CD14-positive monocyte (primary cell): ENCODE measurements at places on chromosomes 6 and 20. TPM values are rescaled to one million over a fixed set of nuclear protein-coding genes. Genes with fewer than 3 reads are reported as not detected.

GSTA4 gene
- 0.18 and 0.36 TPM in 2 replicates for polyA plus RNA-seq

FAXC gene
- not detected in 2 replicates for polyA plus RNA-seq

WFDC10B gene
- not detected for polyA plus RNA-seq

SLC22A7 gene
- polyA plus RNA-seq: not detected in 2 replicates

GRCh38 chr6:168533414-168533813 lies 92.4 kb downstream of the SMOC2 start:
- H3K4me3 ChIP-seq: no peak overlapping the region
- H3K36me3 ChIP-seq: no peaks in the 10 kb centered on the region
- H3K27ac ChIP-seq: no peak overlapping the region
- H3K27me3 ChIP-seq: no peaks in the 10 kb centered on the region
- no peak for DNase-seq

OR2J2 gene
- polyA plus RNA-seq: not detected

DNA sequence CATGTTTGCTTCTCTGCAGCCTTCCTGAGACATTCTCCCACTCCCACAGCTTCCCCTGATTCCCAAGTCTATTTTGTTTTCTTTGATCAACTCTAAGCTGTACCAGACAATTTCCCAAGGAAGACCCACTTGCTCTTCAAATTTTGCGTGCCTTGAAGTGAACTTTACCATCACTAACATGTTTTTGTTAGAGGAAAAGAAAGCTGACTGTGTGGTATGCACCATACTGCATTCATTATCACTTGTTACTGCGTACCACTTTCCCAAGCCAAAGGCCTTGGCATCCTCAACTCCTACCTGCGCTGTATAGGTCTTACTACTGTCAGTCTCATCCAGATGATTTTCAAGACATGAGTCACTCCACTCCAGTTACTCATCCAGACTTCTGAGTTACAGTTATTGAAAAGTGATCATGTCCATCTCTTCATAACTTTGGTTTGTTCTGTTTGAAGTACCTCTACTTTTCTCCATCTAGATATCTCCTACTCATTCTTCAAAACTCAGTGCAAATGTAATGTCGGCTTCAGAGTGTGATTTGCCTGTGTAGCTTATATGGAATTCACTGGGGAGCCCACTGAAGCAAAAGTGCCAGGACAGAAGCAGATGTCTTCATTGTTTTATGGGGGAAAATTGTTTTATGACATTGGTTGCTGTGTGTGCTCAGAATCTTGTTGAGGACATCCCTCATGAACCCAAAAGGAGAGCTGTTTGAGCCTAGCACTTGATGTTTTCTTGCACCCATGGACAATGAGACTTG lies 5.2 kb downstream of the RPS12 start:
- DNase-seq: no peak
- H3K4me3 ChIP-seq: no peak overlapping the region
- H3K4me1 ChIP-seq: peaks cover 16% of the 10 kb centered on the region
- H3K27me3 ChIP-seq: no peaks in the 10 kb centered on the region
- H3K27ac ChIP-seq: no peak overlapping the region
- H3K36me3 ChIP-seq: peaks cover 47% of the 10 kb centered on the region

- no peak overlapping the region for H3K4me3 ChIP-seq
- H3K27ac ChIP-seq: no peak overlapping the region
- no peak for DNase-seq
- no peaks in the 10 kb centered on the region for H3K36me3 ChIP-seq
- H3K27me3 ChIP-seq: no peaks in the 10 kb centered on the region
- H3K4me1 ChIP-seq: no peaks in the 10 kb centered on the region
Observed at GRCh38 chr6:104505838-104506237, 353.9 kb downstream of the HACE1 start.

DNA sequence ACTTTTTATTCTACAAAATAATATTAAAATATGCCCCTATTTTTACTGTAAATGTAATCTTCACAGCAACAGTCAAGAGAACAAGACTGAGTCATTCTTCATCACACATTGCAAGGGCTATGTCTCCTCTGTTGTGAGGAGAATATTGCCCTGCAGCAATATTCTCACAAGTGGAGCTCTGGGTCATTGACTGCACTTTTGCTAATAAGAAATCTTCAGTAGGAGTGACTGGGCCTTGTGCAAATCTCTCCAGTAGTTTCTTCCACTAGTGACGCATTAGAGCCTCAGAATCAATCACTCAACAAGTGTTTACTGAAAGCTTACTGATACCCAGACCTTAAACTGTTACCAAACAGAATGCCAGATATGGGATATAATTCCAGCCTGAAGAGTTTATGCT lies 49.1 kb downstream of the LAMA2 start:
- DNase-seq: no peak
- H3K4me3 ChIP-seq: no peak overlapping the region
- no peak overlapping the region for H3K27ac ChIP-seq
- H3K27me3 ChIP-seq: no peaks in the 10 kb centered on the region
- no peaks in the 10 kb centered on the region for H3K36me3 ChIP-seq

TOX2 gene
- 0.41 and 0.56 TPM in 2 replicates for polyA plus RNA-seq

DNA sequence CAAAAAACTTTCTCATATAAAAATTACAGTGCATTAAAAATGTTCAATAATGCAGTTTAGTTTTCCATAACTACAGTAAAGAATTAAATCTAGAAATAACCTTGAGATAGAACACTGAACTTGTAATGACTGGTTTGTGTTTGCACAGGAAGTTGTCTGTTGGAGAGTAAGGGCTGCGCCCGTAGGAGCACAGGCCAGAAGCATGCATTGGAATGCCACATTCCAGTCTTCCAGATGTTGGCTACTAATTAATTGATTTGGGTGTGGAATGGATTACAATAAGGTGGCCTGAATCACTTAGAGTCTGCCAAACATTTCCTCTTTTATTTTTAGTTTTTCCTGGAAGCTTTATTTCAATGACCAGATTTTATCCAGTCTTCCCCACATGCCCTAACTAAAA lies 582.6 kb upstream of the MMS22L start:
- H3K4me3 ChIP-seq: no peak overlapping the region
- H3K4me1 ChIP-seq: no peaks in the 10 kb centered on the region
- H3K36me3 ChIP-seq: no peaks in the 10 kb centered on the region
- no peaks in the 10 kb centered on the region for H3K27me3 ChIP-seq
- H3K27ac ChIP-seq: no peak overlapping the region
- DNase-seq: no peak

DNA sequence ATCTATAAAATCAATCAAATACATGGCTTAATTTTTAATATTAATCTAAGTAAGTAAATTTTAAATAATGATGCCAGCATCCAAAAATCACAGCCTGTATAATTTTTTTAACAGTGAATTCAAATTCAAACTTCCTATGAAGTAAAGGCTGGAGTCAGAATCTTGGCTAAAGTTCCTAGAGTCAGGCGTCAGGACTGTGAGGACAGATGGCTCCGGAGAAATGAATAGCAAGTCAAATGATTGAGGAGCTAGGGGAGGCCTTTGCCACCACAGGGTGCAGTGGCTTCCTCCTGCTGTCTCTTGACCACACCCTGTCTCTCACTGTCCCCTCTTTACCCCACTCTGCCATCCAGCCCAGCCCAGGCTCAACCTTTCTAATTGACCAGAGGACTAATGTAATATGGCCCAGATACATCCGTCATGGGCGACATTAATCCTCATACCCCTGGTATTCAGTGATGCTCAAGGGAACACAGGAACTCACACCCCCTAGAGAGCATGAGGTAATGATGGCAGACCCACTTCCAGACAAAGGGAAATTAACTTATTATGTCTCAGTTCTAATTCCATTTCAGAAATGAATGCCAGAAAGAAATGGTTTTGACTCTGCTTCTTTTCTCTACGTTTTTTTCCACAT lies 53.4 kb downstream of the OPRM1 start:
- H3K4me1 ChIP-seq: no peaks in the 10 kb centered on the region
- no peak for DNase-seq
- no peaks in the 10 kb centered on the region for H3K27me3 ChIP-seq

DZANK1 gene
- 0.42 and 1.3 TPM in 2 replicates for polyA plus RNA-seq

DNA sequence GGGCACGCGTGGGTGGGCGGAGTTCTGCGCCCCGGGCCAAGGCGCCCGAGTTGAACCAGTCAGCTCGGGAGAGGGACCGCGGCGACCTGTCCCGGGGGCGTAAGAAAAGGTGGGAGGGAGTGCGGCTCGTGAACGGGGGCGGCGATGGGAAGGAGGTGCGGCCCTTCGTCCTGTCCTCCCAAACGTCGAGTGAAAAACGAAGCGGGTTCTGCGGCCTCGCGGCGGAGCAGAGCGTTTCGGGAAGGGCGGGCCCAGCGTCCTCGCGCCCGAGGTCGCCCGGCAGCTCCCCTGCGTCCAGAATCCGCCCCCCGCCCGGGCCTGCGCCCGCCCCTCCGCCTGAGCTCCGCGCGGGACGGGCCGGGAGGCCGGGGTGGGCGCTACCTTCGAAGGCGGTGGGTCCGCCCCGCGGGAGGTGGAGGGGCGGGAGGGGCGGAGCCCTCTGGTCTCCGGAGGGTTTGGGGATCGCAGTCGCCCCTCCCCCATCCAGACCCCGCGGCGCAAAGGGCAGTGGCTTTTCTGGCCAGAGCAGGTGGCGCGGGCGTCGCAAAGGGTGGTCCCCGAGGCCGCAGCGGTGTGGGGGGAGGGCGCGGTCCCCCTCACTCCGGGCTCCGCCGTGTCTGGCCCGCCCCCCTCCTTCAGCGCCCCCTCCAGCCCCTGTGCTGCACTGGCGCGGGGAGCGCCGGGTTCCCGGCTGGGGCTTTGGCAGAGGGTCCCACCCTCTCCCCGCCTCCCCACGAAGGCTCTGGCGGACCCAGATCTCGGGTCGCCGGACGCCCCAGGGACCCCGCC lies 838 bp downstream of the STMN3 start:
- no peak for DNase-seq
- H3K4me3 ChIP-seq: no peak overlapping the region
- no peak overlapping the region for H3K27ac ChIP-seq
- H3K4me1 ChIP-seq: peaks cover 29% of the 10 kb centered on the region

- H3K27me3 ChIP-seq: no peaks in the 10 kb centered on the region
- no peaks in the 10 kb centered on the region for H3K4me1 ChIP-seq
- no peak overlapping the region for H3K27ac ChIP-seq
- H3K36me3 ChIP-seq: no peaks in the 10 kb centered on the region
Observed at GRCh38 chr20:55174172-55174571, 698.8 kb downstream of the DOK5 start.

DNA sequence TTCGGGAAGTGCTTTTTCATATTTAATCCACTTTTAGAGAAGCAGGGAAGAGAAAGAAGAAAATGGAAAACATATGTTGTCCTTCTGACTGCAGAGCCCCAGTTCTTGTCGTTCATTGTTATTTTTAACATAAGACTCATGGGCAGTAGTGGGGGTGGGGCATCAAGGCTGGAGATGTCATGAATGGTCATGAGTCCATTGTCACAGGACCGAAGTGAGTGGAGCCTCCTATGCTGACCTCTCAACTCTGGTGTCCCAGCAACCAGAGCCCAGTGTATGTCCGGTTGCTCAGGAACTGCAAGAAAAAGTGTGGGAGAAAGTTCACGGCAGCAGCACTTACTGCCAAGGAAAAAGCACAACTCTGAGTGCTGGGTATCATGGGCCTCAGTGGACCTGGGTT lies 108.6 kb downstream of the BANF2 start:
- H3K27me3 ChIP-seq: no peaks in the 10 kb centered on the region
- no peak overlapping the region for H3K27ac ChIP-seq
- no peaks in the 10 kb centered on the region for H3K4me1 ChIP-seq
- no peak overlapping the region for H3K4me3 ChIP-seq
- H3K36me3 ChIP-seq: no peaks in the 10 kb centered on the region
- DNase-seq: no peak

DNA sequence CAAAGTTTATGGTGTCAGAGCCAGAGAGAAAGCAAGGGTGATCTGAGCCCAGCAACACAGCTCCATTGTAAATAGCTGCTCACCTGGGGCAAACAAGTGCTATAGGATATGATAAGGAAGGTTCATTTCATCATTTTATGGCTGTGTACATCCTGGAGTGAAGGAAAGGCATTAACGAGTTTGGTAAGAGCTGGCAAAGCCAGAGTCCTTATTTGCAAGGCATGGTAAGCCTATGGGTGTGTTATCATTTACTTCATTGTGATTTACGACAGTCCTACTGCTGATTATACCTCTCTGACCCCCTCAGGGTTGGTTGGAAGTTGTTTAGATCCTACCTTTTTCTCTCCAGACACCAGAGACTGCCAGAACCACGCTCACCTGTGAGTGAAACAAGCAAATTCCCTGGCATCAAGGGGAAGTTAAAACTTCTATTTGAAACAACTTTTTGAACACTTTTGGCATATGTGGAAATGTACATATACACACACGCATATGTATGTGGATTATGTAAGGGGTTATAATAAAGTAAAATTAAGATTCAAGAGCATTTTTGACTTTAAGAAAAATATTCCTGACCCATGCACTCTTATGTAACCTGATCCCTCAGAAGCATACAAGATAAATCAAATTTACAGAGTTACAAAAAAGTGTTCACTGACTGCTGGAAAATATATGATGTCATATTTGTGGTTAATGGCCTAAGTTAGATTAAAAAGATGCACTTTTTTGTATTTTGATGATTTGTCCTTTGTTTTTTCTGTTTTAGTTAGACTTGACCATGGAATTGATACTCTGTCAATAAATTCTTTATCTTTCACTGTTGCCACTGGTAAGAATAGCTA lies 40.4 kb upstream of the EDN1 start:
- H3K27me3 ChIP-seq: no peaks in the 10 kb centered on the region
- H3K4me1 ChIP-seq: no peaks in the 10 kb centered on the region
- H3K27ac ChIP-seq: no peak overlapping the region
- H3K4me3 ChIP-seq: no peak overlapping the region

DNA sequence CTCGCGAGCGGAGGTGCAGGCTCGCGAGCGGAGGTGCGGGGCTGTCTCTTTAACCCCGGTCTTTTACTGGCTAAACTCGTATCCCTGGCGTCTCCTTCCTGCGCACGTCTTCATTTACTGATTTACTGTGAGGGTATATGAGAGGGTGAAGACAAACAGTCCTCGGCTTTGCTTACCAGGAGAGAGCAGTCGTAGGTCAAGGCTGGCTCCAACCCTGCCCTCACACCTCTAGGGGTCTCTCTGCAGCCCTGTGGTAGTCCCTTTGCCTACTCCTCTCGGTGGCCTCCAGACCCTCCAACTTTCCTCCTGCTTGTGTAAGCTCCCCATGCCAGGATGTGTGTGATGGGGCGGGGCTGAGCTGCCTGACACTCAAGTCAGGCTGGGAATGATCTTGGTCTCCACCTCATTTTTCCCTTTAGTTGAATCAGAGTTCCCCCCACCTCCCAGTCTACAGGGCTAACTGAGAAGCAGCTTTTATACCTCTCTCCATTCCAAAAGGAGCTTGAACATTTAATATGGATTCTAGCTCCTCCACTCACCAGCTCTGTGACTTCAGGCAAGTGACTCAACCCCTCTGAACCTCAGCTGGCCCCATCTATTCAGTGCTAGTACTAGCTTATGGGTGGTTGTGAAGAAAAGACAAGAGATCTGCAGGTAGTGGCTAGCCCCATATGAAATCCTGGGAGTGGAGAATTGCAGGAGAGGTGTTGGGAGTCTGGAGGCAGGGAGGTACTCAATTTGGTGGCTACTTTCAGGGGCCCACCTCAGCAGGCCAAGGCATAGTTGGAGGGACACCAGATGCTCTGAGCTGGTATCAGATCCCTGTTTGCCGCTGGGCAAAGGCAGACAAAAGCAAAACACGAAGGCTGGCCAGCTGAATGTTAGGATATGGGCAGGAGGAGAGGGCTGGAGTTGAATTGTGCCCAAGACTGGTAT lies 902 bp downstream of the SLC29A1 start:
- H3K36me3 ChIP-seq: no peaks in the 10 kb centered on the region
- H3K27me3 ChIP-seq: no peaks in the 10 kb centered on the region
- H3K27ac ChIP-seq: no peak overlapping the region
- H3K4me1 ChIP-seq: peaks cover 63% of the 10 kb centered on the region

C6orf132 gene
- polyA plus RNA-seq: 0.03 TPM in 1 of 2 replicates, not detected in the other

- H3K36me3 ChIP-seq: peaks cover 67% of the 10 kb centered on the region
- H3K27me3 ChIP-seq: no peaks in the 10 kb centered on the region
- H3K4me3 ChIP-seq: no peak overlapping the region
- no peak for DNase-seq
Observed at GRCh38 chr6:617456-618100, 39.3 kb downstream of the HUS1B start.

OTOR gene
- polyA plus RNA-seq: not detected in 2 replicates
